ENCODE measurements at places on chromosomes 5 and 9.

GRCh38 chr5:59259237-59259636 is 634.3 kb downstream of the PDE4D start:
- no peak for DNase-seq

DNA sequence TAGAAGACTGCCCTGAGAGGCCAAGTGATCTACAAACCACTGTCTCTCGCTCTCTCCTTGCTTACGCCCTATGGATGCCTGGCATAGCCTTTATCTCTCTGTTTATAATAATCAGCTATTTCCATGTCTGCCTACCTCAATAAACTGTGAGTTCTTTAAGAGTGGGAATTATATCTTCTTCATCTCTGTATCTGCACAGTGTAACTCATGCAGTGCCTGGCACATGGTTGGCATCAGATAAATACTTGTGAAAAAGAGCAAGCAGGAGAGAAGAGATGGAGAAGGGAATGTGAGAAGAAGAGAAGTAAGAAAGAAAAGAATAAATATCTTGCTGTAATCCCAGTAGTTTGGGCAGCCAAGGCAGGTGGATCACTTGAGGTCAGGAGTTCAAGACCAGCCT is 94.6 kb upstream of the TNPO1 start:
- DNase-seq: no peak

- no peak for DNase-seq
Observed at GRCh38 chr9:113179839-113180238, 29.0 kb downstream of the SLC31A2 start.

GRCh38 chr5:147092044-147092443 is 142.8 kb upstream of the STK32A start:
- no peak for DNase-seq

GRCh38 chr9:24766081-24766480 is 220.4 kb upstream of the IZUMO3 start:
- no peak for DNase-seq

GRCh38 chr5:36202521-36202961 is 39.2 kb downstream of the NADK2 start:
- DNase-seq: peak; percentile 11

GRCh38 chr9:33158843-33159776 is 8.0 kb downstream of the B4GALT1 start:
- no peak for DNase-seq

- no peak for DNase-seq
Observed at GRCh38 chr5:132052520-132052919, 7.9 kb upstream of the IL3 start.

DNA sequence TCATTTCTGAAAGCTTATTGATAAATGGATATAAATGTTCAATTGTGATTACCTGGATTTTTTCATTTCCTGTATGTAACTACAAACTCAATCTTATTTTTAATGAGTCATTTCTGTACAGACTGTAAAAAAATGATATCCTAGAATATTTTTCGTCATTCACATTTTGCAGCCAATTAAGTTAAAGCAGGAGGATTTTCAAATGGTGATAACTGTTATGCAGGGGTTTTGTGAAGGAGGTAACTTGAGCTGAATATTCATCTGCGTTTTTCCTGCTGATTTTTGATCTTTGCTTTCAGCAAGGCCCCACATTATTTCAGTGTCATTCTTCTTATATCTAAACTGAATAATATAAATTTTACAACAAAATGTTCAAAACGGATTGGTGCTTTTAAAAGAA is 74.1 kb downstream of the SLF1 start:
- DNase-seq: no peak

GRCh38 chr9:5767968-5768932 is 64.7 kb downstream of the ERMP1 start:
- no peak for DNase-seq

GRCh38 chr9:78213712-78214111 is 22.2 kb upstream of the CEP78 start:
- no peak for DNase-seq

DNA sequence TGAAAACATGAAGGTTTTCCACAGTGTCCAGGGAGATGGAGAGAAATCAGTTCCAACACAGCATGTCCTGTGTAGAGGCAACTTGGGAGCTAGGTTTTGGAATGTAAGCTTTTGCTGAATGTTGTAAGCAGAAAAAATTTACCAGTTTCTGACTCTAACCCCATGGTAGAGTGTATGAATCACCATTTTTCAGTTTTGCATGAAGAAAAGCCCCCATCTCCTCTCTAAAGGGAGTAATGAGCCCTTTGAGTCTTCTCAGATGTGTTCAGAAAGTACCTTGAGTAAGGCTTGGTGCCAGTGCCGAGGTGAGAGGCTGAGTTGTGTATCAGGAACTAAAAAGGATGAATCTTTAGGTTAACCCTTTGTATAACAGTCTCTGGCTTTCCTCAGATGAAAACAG is 96.2 kb downstream of the ADRB2 start:
- DNase-seq: no peak

DNA sequence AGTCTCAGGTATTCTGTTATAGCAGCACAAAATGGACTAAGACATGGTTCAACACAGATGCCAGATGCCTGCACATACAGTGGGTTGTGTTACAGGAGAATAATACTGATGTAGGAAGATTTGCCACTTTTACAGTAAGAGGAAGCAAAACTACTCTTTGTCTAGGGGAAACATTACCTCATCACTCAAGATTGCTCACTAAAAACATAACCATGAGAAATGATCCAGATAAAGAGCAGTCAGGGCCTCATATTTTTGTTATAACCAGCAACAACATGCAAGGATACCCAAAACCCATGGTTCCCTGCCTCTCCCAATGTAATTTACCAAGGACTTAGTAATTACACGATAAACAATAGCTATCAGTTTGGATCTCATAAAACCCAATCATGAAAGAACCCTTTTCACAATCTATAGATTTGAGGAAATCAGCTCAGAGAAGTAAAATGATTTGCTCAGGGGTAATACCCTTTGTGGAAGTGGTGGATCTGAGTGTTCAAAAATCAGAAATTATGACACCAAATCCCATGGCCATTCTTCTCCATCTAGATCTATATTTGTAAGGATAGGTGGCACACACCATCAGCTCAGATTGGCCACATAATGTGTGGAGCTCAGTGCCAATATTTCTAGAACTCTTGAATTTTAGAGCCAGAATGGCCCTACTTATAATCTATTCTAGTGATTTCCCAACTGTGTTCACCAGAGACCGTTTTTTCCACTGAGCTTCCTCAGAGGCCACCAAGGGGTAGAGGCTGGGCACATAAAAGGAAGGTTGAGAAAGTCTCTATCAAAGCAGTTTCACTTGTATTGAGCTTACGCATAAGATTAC is 27.8 kb downstream of the DPYSL3 start:
- peak; percentile 32 for DNase-seq

- no peak for DNase-seq
Observed at GRCh38 chr5:65866837-65867521, 59.4 kb upstream of the ERBIN start.

DNA sequence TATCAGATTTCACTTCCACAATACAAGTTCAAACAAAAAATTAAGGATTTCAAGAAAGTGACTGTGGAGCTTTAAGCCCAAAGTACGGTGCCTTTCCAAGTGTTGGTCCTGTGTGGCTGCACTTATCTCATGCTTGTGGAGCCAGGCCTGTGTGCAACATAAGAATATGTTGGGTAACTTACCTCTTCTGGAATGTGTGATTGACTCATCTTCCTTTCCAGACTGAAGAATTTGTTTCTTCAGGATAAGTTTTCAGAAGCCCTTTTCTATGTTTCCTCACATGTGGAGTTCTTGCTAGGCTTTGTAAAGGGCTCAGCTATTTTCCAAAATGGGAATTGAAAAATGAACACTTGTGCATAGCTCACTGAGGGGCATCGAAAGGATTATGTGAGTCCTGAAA is 485.1 kb upstream of the PAPPA start:
- DNase-seq: peak; percentile 80

DNA sequence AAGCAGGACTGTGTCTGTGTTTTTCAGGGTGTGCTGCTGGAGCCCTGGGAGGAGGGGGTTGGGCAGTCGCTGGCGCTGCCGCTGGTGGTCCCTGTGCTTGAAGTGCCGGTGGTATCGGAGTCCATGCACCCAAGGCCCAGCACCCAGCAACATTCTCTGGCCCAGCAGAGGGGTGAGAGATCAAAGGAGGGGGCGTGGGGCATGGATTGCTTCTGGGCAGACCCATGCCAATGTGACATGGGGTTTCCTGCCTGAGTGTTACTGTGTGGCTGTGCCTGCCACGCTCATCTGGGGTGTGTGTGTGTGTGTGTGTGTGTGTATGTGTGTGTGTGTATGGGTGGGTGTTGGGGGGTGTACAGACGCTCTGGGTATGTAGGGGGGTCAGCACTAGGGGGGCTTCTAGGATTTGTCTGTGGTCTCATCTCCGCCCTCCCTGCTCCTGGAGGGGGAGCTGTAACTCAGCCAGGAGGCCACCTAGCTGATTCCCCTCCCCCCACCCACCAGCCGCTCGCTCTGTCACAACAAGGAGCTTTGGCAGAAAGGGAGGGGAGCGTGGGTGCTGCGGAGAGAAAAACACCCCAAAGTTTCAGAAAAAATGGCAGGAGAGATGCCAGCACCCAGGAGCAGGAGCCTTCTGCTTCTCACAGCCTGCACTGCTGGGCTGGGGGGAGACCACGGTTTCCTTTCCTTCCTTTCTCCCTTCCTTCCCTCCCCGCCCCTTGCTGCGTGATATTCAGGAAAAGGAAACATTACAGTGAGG is 35.9 kb upstream of the HSPA9 start:
- no peak for DNase-seq

DNA sequence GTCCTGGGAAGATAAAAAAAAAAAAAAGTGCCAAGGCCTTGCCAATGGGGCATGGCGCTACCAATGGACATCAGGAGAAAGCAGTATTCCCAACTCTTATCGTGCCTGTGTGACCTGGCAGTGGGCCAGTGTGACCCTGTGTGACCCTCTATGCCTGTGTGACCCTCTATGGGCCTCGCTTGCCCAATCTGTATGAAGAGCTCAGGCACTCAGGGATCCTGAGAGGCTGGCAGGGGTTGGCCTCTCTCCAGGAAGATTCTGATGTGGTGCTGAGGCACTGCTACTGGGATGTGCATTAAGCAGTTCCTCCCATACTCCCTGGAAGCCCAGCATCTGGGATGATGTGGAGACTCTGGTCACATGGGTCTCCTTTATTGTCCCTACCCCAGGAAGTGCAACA is 179.2 kb downstream of the MACROH2A1 start:
- DNase-seq: no peak

- no peak for DNase-seq
Observed at GRCh38 chr5:127985811-127986325, 97.7 kb upstream of the SLC12A2 start.

GRCh38 chr5:129930221-129930620 is 26.0 kb downstream of the CHSY3 start:
- DNase-seq: no peak

DNA sequence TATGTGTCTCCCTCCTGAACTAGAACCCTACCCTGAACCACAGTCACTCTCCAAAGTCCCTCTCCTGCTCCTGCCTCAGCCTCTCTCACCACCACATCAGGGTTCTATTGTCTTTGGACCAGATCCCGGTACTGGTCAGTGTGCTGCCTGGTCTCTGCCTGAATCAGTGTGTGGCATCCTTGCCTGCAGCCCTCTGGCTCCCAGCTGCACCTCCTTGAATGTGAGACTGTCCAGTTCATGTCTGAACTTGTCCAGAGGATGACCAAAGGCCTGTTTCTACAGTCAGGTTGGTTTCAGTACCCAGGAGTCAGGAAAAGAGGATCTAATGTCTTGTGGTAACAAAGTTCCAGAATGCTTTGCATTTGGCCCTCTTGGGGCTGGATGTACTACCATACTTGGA is 76.8 kb upstream of the RANBP3L start:
- no peak for DNase-seq

- no peak for DNase-seq
Observed at GRCh38 chr9:8437876-8438275, 638.3 kb upstream of the DMAC1 start.

GRCh38 chr5:153122403-153122802 is 368.1 kb upstream of the GRIA1 start:
- DNase-seq: no peak

GRCh38 chr5:102049517-102049916 is 246.6 kb downstream of the SLCO4C1 start:
- DNase-seq: no peak

GRCh38 chr5:59760785-59761348 is 132.7 kb downstream of the PDE4D start:
- DNase-seq: no peak

- no peak for DNase-seq
Observed at GRCh38 chr9:20087481-20087880, 298.6 kb upstream of the SLC24A2 start.

DNA sequence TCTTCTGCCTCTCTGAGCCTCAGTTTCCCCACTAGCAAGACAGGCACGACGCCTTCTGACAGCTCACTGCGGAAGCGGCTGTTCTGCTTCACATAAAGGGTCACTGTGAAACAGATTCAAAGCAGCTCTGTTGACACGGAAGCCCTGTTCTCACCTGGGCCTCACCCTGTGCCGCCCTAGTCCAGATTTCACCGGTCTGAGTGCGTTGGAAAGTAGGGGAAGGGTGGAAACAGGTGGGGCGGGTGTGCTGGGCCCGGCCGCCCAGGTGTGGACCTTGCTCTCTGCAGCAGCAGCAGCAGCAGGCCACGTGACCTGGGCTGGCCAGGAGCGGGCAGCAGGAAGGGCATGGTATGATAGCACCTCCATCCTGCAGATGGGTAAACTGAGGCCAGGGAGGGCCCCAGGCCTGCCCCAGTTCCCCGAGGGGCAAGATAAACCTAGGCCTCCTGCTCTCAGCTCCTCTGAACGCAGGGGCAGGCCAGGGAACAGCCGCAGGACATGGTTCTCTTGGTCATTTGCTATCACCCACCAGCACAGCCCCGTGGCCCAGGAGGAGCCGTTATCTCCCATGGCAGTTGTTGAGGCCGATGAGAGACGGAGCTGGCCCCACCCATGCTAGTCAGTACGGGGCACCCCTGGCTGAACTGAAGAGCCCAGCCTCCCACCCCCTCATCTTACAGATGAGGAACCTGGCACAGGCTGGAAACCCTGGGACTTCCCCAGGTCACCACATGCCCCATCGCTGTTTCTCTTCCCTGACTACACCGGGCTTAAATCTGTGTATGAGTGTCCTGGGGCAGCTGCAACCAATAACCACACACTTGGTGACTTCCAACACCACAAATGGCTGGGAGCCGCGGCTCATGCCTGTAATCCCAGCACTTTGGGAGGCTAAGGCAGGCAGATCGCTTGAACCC is 12.1 kb downstream of the PTGES2 start:
- no peak for DNase-seq

GRCh38 chr5:4661326-4661725 is 478.8 kb upstream of the ADAMTS16 start:
- DNase-seq: no peak

DNA sequence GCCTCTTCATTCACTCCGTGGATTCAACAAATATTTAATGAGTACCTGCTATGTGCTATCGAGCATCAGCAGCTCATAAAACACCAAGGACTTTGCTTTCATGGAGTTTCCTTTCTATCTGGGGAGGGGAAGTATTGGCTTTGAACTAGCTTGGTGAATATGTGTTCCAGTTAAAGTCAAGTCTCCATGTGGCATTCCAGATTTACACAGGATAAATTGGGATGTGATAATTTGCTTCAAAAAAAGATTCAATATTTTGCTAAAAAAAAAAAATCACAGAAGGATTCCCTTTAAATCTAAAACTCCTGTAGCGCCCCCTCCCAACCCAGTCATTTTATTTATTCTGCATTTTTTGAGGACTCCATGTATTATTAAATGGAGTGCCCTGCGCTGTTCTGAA is 346.3 kb upstream of the SLC30A5 start:
- DNase-seq: no peak

- DNase-seq: no peak
Observed at GRCh38 chr5:4205398-4205797, 609.8 kb downstream of the IRX1 start.

Measured in GM04503 (cell line).